Lower leg skin (tissue), 4 donors: ENCODE measurements at places on chromosomes 1 and 21.

DNA sequence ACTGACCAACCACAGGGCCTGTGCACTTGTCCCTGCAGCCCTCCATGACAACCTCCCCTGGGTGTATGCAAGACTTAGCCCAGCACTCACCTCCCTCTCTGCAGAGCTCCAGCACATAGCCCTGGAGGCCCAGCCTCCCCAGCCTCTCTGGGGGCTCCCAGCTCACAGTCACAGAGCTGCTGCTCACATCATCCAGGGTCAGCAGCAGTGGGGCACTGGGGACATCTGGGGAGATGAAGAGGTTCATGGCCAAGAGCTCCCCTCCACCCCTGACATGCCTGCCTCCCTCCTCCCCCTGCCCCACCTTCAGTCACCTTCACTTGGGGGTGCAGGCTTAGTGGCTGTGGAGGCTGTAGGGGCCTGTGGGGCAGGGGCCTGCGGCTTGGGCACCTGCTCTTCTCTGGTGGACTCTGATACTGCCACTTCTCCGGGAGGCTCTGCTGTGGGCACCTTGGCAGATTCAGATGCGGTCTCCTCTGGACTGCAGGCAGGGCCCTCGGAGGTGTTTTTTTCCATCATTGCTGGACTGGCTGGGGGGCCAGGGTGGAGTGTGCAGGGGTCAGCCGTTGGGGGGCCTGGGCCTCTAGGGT lies at the start of gene MYBPH:
MYBPH (minus strand) TSS at position 590 of the 590 bp plus-strand sequence; CDS start at position 519, 71 bp downstream.
- no peak for DNase-seq

- no peak for DNase-seq
These were observed 18.5 kb downstream of the TNFRSF1B start for GRCh38 chr1:12185036-12185917.

DNA sequence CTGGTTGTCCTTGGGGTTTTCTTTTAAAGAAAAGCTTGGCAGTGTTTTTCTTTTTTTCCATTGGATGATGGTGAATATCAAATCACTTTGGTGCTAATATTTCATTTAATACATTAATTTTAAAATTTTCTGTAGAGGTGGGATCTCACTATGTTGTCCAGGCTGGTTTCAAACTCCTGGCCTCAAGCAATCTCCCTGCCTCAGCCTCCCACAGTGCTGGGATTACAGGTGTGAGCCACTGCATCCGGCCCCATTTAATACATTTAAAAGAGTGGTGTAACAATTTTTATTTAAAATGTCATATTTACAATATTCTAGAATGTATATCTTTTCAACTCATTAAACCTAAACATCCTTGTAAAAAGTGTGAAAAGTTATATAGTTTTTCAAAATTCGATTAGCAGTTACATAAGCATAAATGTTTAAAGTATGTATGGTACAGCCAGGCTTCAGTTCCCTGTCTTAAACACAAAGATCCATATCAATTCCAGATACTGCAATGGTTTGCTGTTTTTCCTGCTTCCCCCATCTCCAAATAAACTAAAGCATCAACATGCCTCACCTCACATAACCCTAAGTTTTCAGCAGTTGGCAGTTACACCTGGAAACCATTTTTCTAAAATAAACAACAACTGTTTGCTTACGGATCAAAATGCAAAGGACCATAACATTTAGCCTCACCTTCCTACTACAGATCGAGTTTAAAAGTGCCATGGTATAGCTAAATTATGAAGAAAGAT lies 8.9 kb upstream of the LGALS8 start:
- DNase-seq: no peak

DNA sequence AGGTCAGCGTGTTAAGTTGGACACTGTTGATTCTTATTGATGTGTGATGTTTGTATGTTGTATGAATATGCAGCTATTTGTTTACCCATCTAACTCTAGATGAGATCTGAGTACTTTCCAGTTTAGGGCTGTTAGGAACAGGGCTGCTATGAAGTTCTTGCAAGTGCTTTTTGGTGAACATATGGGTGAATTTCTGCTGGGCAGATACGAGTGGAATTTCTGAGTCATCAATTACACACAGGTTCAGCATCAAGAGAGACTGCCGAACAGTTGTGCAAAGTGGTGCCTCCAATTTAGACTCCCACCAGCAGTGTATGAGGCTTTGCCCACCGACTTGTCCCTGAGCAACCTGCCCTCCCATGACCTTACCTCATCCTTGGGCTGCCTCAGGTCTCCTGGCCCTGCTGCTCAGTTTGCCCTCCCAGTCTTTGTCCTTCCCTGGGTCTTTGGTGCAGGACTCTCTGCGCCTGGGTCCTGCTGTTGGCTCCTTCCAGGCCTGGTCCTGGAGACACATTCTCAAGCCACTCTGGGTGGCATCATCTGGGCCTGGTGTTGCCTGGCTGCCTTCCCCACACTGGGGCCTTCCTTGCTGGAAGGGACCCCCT lies 343.6 kb downstream of the PTPRU start:
- peak; percentile 68 for DNase-seq

GRCh38 chr1:53116307-53116810 lies 26.1 kb downstream of the SLC1A7 start:
- DNase-seq: no peak

DNA sequence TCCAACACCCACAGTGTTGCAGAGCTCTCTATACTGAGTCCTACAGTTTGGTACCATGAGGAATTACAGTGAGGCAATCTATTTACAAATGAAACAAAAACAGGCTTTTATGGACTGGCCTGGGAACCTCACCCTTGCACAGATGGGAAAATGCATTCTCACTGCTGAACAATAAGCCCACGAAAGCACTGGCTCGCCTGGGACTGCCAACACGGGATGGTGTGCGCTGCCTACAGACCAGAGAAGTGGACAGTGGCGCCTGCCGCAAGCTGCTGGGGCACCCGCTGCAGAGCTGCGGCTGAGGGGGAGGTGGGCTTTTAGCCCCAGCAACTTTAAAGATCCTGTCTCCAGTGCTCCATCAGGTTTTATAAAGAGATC lies 28.5 kb upstream of the ABCG1 start:
- DNase-seq: no peak

DNA sequence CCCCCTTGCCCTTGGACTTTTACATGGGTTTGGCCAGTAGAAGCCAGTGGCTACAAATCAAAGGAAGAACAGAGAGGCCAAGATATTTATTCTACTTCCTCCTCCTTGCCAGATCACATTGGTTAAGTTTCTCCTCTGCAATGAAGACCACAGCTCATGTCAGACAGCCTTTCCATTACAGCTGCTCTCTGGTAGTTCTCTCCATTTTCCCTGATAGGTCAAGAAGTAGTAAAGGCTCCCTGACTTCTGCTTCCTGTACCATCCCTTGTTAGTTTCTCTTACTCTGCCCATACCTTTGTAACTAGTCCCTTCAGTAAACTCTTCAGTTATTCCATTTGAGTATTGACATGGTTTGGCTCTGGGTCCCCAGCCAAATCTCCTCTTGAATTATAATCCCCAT lies 27.8 kb downstream of the NME7 start:
- DNase-seq: no peak

DNA sequence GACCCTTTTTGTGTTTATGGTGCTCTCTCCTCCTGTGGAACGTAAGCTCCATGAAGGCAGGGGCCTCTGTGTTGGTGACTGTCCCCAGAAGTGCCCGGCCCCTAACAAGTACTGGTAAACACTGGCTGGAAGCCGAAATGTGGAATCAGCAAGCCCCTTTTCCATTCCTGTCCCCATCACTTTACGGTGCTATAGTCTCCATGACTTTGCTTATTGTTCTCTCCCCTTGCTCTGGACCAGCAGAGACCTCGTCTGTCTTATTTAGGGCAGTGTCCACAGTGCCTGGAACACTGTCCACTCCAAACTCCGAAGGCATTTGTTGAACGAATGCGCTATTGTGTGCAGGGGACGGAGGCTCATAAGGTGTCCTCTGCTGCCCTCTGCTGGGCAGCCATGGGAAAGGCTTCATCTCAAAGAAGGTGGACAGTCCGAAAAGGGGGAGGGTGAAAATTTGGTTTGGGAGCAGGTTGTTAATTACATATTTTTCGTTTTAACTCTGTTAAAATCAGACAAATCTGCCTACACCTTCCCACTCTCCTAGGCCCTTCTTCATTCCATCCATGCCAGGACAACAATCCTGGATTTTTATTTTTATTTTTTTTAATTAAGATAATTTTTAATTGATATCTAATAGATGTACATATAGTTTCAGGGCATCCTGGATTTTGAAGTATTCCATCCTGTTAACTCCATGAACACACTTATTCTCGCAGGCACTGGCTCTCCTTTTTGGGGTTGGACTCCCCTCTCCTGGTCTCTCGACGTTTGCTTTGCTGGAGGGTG lies 115.6 kb downstream of the PGBD5 start:
- DNase-seq: peak; percentile 92
